ENCODE measurements at places on chromosomes 4 and X.

DNA sequence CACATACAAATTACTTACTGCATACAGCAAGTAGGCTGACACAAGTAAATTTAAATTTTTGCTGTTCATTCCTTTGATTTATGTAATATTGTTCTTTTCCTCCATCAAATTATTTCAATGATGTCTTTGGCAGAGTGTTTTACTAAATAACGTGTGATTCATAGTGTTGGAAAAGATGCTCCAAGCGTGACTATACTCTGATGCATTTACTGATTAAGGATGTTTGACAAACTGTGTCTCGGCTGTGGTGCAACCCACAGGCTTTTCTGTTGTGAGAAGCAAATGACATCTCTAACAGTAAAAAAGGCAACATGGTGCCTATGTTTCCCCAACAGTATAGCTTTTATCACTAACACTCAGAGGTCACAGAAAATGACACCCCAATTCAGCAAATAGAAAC, 540.9 kb downstream of the PPP4R3C start:
- no peak for DNase-seq

GRCh38 chrX:115341421-115341820, 51.9 kb downstream of the LUZP4 start:
- no peak for DNase-seq

DNA sequence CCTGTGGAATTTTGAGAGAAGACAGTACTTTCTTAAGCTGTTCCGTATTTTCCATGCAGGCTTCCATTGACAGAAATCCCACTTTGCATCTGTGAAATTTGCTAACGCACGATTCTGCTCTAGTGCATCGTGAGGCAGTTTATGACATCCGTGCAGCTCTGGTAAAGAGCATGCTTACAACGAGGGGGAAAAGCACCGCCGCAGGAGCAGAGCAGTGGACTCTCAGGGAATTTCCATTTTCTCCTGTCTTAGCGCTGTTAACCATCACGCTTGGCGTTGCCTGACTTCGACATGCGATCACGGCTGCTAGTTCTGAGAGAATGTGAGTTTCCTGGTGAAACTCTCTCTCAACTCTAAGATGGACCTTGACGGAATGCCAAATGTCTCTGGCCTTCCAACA, 43.9 kb downstream of the DCTD start:
- no peak for DNase-seq

GRCh38 chr4:48035952-48036351, 19.4 kb downstream of the NIPAL1 start:
- no peak for DNase-seq

DNA sequence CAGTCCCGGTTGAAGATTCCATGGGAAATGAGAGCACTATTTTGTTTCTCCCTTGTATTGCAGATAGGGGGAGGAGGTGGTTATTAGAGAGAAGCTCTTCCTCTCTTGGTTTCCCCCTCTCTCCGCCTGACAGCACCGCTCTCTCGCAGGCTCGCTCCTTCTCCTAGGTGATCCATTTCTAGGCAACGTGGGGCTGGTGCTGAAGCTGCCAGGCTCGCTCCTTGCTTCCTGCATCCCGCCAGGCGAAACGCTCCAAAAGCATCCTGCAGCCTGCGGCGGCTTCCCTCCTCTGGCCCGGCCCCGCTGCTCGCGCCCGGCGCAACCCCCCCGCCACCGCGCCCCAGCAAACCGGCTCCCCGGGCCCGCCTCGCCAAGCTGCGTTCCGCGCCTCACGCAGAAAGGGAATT, at the start of gene GRID2:
Gene GRID2 (plus strand): TSS at position 346 of the 407 bp plus-strand sequence.
- DNase-seq: no peak

GRCh38 chrX:3403748-3404147, 57.3 kb upstream of the MXRA5 start:
- no peak for DNase-seq

GRCh38 chr4:5611750-5612149, 96.6 kb downstream of the EVC2 start:
- no peak for DNase-seq

DNA sequence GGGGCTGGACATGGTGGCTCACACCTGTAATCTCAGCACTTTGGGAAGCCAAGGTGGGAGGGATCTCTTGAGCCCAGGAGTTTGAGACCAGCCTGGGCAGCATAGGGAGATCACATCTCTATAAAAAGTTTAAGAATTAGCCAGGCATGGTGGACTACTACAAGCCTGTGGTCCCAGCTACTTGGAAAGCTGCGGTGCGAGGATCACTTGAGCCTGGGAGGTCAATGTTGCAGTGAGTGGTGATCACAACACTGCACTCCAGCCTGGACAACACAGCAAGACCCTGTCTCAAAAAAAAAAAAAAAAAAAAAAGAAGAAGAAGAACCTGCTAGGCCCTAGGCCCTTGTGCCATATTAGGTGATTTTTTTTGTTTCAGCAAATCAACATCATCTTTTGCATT, 12.2 kb downstream of the SRD5A3 start:
- no peak for DNase-seq

GRCh38 chrX:79176028-79176427, 31.5 kb downstream of the GPR174 start:
- DNase-seq: no peak

- DNase-seq: no peak
These were observed 345.1 kb upstream of the SMIM31 start for GRCh38 chr4:164408831-164409230.

DNA sequence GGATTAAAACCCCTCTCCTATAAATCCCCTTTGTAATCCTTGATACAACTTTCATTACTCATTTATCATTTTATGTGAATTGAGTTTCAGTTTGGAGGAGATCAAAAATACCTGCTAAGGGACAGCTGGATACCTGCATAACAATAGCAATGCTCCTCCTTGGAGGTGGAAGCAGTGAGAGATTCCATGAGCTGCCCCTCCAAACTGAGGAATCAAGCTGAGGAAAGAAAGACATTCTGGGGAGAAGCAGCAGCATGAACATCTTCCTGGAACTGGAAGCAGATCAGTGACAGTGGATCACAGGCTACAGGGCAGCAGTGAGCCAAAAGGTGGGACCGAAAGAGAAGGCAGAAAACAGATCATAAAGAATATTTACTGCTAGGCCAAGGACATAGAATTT, 199.8 kb upstream of the CNKSR2 start:
- no peak for DNase-seq

DNA sequence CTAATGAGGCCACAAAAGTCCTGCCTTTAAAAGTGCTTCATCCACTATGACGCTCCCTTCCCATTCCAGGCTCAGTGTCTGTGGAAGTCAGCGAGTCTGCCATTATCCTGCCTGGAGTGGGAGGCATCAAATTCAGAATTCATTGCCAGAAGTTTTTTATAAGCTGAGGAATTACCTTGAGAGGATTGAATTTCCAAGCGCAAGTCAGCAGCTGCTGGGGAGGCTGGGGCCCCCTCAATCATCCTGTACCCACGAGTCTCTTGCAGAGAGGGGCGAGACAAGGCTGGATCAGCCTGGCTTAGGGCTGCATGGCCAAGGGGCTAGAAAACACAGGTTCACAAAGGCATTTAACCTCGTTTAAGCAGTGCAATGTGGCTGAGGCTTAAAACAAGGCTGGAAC, 170.5 kb upstream of the NOCT start:
- DNase-seq: no peak

GRCh38 chr4:89657931-89658700, 178.8 kb downstream of the SNCA start:
- DNase-seq: peak; percentile 8

GRCh38 chr4:64682946-64683345, 273.7 kb upstream of the TECRL start:
- no peak for DNase-seq

DNA sequence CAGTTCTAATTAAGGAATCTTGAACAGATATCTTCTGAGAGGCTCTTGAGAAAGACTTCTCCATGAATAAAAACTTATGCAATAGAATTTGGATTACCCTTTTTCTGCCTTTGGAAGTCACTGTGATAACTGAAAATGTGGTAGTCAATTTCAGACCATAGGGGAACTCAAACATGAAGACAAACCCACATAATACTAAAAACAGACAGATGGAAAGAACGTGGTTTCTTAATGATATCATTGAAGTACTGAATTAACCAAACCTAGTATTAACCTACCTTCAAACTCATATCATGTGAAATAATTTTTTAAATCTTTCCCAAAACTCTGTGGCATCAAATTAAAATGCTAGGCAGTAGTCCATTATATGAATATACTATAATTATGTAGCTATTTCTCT, 153.5 kb downstream of the CAMK2D start:
- DNase-seq: no peak

DNA sequence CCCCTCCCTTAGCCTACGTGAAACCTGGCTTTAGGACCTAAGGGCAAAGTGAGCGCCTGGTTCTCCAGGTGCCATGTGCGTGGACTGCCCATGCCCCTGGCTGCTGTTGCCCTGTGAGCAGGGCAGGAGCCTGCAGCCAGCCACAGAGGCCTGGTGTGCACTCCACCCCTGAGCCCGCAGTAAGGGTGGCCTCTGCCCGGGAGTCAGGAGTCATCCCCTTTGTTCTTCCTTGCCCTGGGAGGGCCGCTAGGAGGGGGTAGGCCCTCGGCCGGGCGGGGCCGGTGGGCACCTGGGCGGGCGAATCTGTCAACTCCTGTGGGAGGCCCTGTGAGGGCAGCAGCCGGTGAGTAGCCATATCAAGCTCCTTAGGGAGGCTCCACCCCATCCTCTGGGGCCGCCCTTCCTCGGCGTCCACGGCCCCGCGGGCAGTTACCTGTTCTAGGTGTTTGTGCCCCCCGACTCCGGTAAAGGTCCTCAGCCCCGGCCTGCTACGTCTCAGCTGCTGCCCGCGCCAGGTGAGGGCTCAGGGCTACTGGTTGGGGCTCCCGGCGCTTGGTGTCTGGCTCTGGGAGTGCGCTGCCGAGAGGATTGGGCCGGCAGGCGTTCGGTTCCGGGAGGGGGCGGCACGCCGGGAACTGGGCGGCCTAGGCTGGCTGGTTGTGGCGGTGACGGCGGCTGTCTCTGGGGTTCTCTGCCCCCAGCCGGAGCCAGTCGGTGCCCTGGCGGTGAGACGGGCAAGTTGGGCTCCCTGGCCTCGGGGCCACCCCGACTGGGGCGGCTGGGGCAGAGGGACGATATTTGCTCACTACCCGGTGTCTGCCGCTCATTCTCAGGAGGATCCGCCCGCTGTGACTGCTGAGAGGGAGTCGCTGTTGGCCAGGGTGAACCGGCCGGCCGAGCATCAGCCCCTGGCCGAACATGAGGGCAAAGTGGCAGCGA, 1060.2 kb downstream of the TECRL start:
- DNase-seq: no peak

DNA sequence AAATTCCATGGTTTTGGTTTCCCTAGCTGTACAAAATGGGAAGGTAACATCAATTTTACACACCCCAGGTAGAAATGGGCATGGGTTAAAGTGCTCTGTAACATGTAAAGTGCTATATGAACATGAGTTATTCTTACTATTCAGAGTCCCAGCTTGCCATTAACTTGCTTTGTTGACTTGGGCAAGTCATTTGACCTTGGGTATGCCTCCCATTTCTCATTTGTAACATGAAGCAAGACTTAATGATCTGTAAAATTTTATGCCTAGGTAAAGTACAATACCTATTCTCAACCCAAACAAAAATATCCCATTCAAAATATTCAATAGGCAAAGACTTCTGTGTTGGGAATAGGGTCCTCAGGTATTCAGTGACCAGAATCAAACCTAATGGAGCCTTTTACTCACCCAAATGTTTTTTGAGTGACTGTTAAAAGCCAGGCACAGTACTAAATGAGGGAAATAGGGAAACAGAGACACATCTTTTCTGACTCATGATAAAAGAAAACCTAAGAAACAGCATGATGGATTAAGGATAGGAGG, 126.6 kb downstream of the SH3RF1 start:
- DNase-seq: no peak

DNA sequence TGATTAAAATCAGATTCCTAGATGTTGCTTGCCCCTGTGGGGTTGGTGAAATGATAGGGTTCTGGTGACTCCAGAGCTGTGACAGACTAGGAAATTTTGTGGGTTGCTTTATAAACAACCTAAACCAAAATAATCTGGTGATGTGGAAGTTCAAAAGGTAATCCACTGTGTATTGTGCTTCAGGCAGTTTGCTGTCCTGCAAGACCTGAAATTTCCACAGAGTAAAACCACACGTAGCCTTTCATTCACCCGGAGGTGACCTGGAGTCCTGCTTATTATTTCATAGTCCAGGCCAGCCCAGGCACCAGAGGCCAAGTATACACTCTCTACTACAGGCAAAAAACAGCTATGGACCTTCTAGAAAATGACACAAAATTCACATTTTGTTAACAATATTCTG, 114.6 kb upstream of the CBR4 start:
- DNase-seq: no peak

DNA sequence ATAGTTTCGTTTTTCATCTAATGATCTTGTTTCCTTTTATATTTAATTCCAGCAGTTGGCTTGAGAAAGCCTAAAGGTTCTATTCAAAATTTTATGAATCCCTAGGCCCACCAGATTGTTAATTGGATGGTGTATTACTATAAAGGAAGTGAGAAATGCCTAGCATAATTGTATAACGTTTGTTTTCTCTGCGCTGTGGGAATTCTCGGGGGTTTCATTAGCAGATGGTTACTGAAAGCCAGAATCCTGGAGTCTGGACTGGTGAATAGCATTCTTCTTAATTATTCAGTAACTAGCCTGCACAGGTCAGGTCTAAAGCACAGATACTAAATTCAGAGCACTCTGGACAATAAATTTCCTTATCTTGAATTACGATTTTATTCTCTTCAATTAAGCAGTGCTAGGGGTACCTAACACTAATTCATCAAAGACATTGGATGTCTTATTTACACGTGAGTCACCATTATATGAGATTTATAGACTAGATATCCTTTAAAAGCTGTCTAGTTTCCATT, 459.4 kb downstream of the DTHD1 start:
- DNase-seq: no peak

GRCh38 chr4:40055511-40055862, 1.2 kb upstream of the N4BP2 start:
- DNase-seq: peak; percentile 54

- no peak for DNase-seq
These were observed 37.0 kb downstream of the STK26 start for GRCh38 chrX:132059973-132060540.

GRCh38 chrX:120308558-120308957, 2.7 kb downstream of the TMEM255A start:
- DNase-seq: no peak

- no peak for DNase-seq
These were observed 50.6 kb downstream of the PPARGC1A start for GRCh38 chr4:23839279-23839678.

- DNase-seq: no peak
These were observed 518 bp upstream of the CNKSR2 start for GRCh38 chrX:21373637-21374162.
